ENCODE measurements at places on chromosomes 5 and 9. TPM values are rescaled to one million over a fixed set of nuclear protein-coding genes. Genes with fewer than 3 reads are reported as not detected.

Gene PTGER4
- 339 TPM for total RNA-seq

- no peak for DNase-seq
- no peak overlapping the region for H3K4me3 ChIP-seq
- H3K36me3 ChIP-seq, result no peaks in the 10 kb centered on the region
- H3K27me3 ChIP-seq, result no peaks in the 10 kb centered on the region
- H3K27ac ChIP-seq, result no peak overlapping the region
Measured at GRCh38 chr9:12790001-12790400, 15.2 kb downstream of the LURAP1L start.

DNA sequence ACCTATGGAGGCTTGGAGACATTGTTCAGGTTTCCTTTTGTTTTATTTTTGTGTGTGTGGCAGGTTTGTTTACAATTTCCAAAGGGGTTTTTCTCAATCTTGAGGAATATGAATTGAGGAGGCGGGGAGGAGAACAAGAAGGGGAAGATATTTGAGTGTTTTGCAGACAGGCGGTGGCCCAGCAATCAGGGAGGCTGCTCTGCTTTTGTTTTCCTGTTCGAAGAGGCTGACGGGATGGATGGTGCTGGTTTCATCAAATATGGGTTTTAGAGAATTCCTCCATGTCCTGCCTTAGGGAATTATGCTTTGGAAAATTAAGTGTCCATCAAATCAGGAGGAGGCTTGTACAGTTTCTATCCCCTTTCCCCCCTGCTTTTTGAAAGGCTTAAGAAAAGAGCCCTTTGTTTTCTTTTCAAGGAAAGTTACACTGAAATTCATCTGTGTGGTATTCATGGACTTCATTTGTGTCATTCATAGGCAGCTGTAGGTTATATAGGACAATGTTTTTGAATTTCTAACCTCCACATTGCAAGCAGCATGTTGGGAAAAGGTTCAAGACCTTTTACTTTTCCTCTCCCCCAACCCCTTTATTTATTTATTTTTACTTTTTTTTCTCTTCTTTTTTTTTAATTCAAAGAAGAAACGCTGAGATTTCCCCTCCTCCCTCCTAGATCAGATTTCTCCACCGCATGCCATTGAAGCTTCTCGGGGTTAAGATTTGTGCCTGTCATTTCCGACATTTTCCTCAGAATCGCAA is 107.4 kb downstream of the ZNF462 start:
- no peak overlapping the region for H3K27ac ChIP-seq
- no peak overlapping the region for H3K4me3 ChIP-seq
- no peaks in the 10 kb centered on the region for H3K36me3 ChIP-seq
- H3K4me1 ChIP-seq, result no peaks in the 10 kb centered on the region
- DNase-seq, result no peak

- no peaks in the 10 kb centered on the region for H3K4me1 ChIP-seq
- no peak for DNase-seq
- no peaks in the 10 kb centered on the region for H3K27me3 ChIP-seq
- H3K36me3 ChIP-seq, result no peaks in the 10 kb centered on the region
Measured at GRCh38 chr9:11928871-11929321, 764.3 kb upstream of the TYRP1 start.

DNA sequence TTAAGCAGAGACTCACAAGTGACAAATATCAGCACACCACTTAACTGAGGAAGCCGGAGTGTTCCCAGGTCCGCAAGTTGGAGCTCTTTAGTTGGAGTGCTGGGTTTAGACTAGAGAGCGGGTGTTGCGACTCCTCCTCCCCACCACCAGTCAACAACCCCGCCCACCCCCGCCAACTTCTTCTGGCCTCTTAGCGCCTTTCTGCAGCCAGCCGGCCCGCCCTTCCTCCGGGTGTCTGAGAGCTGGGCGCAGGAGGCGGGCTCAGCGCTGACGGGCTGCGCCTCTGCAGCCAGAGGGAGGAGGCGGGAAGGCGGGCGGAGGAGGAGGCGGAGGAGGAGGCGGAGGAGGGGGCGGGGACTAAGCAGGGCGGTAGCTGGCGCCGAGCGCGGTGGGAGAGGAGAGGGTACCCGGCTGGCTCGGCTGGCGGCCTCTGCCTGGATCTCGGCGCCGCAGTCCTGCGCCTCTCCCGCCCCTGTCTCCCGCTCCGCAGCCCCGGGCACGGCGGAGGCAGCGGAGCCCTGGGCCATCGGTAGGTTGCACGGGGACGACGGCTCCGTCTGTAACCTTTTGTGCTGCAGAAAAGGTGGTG is at the start of gene MACIR:
Gene MACIR, plus strand, starts transcription at position 396 of the 589 bp plus-strand sequence. CDS start 17,157 bp downstream, outside the sequence.
- no peaks in the 10 kb centered on the region for H3K36me3 ChIP-seq
- peak; percentile 86 for DNase-seq
- H3K4me3 ChIP-seq, result peak within 1 kb of the TSS; percentile 94
- H3K4me1 ChIP-seq, result peaks cover 17% of the 10 kb centered on the region
- H3K27ac ChIP-seq, result no peak within 1 kb of the TSS
- H3K27me3 ChIP-seq, result peaks cover 21% of the 10 kb centered on the region

Gene TNFSF15
- total RNA-seq, result not detected

Gene ERCC8
- total RNA-seq, result 6.6 TPM

DNA sequence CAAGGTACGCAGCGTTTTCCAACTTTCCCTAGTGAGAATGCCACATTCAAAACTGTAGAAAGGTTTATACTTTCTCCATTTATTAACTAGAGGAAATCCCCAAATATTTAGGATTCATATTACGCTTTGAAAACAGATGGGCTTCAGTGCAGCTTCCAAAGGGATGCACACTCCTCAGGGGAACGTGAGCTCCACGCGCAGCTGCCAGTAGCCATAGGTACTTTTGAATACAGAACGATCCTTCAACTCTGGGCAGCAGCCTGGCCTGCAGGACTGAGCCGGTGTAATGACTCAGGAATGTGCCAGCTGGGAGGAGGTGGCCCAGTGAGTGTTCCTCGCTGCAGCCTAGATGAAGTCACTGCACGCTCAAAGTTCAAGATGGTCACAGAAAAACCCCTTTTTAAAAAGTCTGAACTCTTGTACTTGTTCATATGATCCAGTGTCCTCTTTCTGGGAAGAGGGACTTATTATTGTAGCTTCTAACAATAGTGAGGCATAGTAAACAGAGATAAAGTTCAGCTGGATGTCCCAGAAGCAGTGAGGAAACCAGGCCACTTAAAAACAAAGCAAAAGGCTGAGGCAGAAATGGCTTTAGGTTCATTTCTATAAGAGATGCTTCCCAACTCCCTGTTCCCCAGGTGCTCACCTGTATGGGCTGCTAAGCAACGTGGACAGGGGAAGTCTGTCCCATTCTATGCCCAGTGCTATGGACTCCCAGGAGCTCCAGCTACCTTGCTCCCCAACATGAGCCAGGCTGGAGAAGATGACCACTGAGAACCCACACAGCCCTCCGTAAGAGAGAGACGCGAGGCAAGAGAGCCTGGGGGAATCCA is 130.0 kb downstream of the LHFPL2 start:
- no peak for DNase-seq
- peaks cover 81% of the 10 kb centered on the region for H3K27me3 ChIP-seq
- no peaks in the 10 kb centered on the region for H3K4me1 ChIP-seq
- H3K36me3 ChIP-seq, result peaks cover 9% of the 10 kb centered on the region

GRCh38 chr5:95086927-95087815 is 197.7 kb downstream of the MCTP1 start:
- no peak overlapping the region for H3K27ac ChIP-seq
- H3K4me3 ChIP-seq, result no peak overlapping the region
- H3K4me1 ChIP-seq, result peaks cover under 1% of the 10 kb centered on the region
- H3K36me3 ChIP-seq, result no peaks in the 10 kb centered on the region

Gene FUT7
- total RNA-seq, result 10.6 TPM

DNA sequence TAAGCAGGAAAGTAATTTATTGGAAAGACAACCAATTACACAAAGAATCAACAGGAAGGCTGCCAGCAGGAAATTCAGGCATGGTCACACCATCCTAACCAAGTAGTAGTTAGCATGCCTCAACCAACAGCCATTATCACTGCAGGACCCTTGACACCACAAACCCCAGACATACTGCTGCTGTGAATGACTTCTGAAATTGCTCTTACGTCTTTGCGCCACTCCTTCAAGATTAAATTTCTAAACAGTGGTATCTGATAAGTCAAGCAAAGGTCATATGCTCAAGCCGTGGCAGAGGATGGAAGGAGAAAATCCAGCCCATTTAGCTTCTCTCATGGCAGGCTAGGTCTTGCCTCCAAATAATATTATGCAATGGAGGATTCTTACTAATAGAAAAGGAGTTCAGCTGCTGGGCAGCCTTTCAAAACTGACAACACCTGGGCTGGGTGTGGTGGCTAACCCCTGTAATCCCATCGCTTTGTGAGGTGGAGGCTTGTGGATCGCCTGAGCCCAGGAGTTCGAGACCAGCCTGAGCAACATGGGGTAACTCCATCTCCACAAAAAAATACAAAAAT is 5.0 kb upstream of the PTGER4 start:
- no peak overlapping the region for H3K4me3 ChIP-seq
- H3K4me1 ChIP-seq, result peaks cover 47% of the 10 kb centered on the region
- no peaks in the 10 kb centered on the region for H3K27me3 ChIP-seq

DNA sequence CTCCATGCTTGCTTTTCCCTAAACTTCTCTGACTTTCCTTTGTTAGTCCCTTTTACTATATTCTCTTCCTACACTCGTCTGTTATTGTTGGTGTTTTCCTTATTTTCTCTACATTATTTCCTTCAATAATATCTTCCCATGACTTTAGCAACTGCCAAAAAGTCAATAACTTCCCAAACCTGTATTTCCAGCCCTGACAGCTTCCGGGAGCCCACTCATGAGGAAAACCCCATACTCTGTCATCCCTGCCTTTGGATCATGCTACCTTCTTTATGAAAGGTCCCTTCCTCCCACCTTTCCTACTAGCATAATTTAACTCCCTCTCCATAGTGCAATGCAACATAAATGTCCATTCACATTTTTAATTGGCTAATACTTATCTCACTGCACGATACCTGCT is 144.0 kb upstream of the CDH6 start:
- H3K27me3 ChIP-seq, result no peaks in the 10 kb centered on the region
- H3K27ac ChIP-seq, result no peak overlapping the region
- H3K4me1 ChIP-seq, result no peaks in the 10 kb centered on the region

Measured in T-helper 17 cell (primary cell).